ENCODE measurements at places on chromosomes 11 and 22. TPM values are rescaled to one million over a fixed set of nuclear protein-coding genes. Genes with fewer than 3 reads are reported as not detected.

DNA sequence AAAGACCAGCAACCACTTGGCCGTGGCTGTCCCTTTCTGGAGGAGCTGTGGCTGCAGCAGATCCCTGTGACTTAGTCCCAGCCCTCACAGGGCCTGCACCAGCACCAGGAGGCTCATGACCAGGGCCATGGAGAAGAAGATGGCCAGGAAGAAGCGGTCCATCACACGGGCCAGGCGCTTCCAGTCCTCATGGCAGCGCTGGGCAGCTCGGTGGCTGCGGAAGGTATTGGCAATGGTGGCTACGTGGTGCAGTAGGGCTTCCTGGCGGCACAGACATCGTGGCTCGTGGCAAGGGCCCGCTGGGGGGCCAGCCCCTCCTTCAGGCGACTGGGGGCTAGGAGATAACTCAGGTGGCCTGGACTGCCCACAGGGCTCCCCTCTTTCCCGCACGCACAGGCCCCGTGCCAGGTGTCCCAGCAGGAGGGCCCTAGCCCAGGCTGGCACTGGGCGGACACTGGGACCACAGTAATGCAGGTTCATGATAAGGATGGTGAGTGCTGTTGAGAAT, 5.1 kb downstream of the CHRNA10 start:
- no peak for DNase-seq

DNA sequence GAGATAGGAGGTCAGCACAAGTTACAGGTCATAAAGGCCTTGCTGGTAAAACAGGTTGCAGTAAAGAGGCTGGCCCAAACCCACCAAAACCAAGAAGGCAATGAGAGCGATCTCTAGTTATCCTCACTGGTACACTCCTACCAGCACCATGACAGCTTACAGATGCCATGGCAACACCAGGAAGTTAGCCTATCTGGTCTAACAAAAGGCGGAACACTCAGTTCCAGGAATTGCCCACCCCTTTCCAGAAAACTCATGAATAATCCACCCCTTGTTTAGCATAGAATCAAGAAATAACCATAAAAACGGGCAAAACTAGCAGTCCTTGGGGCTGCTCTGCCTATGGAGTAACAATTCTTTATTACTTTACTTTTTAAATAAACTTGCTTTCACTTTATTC, 43.5 kb upstream of the B3GAT1 start:
- no peak for DNase-seq

NCF4 gene
- 0.37 TPM for total RNA-seq

GVQW3 gene
- 4.7 TPM for total RNA-seq

BATF2 gene
- 2.1 TPM for total RNA-seq

Data from HCT116 (cell line).